Keratinocyte (primary cell): ENCODE measurements at places on chromosomes 7 and 10.
A peak's percentile ranks its signal among the peaks of the same experiment; 100 is the strongest.

DNA sequence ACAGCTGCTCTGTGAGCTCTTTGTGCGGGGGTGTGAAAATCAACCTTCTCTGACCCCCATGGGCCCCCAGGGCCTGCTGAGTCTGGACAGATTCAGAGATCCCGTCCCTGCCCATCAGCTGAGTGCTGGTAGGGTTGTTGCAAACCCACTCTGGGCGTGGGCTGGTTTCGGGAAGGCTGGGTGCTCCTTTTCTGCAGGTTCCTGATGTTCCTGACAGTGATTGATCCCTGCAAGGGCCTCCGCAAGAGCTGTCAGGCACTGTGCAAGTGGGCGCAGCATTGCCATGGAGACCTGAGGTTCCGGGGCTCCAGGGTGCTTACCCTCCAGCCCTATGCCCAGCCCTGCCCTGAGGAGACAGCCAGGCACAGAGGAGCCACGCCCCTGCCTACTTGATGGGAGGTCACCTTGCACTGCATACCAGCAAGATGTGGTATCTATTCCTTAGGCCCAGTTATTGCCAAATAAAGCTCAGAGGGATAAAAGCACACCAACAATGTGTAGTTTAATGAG, 44.3 kb upstream of the INPP5A start:
- DNase-seq: no peak

DNA sequence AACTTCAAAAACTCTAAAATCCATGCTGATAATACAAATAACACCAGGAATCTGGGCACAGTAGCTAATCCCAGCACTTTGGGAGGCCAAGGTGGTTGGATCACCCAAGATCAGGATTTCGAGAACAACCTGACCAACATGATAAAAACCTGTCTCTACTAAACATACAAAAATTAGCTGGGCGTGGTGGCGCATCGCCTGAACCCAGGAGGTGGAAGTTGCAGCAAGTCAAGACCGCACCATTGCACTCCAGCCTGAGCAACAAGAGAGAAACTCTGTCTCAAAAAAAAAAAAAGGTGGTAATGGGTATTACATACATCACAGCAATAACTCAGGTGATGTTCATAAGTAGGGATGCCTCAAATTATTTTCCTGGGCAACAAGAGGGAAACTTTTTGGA, 315.0 kb upstream of the MEOX2 start:
- DNase-seq: no peak

- no peak for DNase-seq
These were observed 105.3 kb downstream of the OAT start for GRCh38 chr10:124313374-124313773.

DNA sequence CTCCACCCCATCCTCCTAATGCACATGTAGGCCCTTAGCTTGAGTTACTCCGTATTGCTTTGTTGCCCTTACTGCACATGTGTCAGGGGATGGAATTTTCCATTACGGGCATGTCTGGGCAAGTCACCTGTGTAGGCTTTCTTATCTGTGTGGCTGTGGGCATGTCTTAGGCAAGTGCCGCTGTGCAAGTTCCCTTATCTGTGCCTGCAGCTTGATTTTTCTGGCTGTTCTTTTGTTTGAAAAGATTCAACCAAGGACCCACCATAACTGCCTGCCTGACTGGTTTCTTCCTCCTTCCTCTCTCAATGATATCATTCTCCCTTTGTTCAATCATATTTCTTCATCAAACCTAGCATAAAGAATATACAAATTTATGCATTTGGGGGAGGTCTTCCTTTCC, 88.5 kb downstream of the AKR1D1 start:
- DNase-seq: no peak

DNA sequence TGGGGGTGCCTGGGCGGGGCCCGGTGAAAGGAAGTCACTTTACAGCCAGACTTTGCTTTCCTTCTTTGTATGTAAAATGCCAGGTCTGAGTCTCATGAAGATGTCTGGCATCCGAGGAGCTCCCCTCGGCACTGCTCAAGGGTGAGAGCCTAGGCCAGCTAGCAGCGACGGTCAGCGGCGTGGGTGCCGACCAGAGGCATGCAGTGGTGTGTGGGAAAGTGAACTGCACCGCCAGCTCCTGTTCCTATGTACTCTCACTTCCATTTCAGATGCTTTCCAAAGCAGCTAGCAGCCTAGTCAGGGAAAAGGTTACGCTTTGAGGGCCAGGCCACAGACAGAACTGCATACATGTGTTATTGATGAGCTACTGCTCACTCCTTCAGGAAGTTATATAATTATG, 172.8 kb downstream of the ZMYND11 start:
- no peak for DNase-seq

DNA sequence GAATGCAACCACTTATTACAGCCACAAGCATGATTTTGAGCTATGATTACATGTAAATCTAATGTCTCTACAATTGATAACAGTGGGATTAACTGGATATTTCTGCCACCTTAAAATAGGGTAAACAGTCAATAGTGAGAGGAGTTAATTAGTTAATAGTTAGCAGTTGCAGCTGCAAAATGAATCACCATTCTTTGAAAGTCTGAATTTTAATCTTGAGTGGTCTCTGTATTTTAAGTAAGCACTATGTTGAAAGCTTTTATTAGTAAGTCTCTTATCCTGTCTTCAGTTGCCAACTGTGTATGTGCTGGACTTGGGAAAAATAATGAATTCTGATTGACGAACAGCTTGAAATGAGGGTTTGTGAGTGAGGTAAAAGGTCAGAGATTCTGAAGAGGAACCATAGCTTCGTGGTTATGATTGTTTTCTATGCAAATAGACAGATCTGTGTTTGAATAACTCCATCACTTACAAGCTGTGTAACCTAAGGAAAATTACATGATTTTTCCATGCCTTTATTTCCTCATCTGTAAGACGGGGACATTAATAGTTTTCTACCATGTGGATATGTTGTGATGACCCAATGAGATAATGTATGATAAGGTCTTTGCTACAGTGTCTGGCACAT, 75.2 kb downstream of the RNLS start:
- DNase-seq: no peak

GRCh38 chr7:135193615-135194081, 17.7 kb downstream of the WDR91 start:
- no peak for DNase-seq

- DNase-seq: peak; percentile 71
These were observed 13.2 kb upstream of the NMT2 start for GRCh38 chr10:15181576-15182156.

- DNase-seq: peak; percentile 80
These were observed 137.7 kb downstream of the DKK1 start for GRCh38 chr10:52451817-52452216.

- peak; percentile 41 for DNase-seq
These were observed 23.5 kb downstream of the SGCE start for GRCh38 chr7:94632338-94633013.

DNA sequence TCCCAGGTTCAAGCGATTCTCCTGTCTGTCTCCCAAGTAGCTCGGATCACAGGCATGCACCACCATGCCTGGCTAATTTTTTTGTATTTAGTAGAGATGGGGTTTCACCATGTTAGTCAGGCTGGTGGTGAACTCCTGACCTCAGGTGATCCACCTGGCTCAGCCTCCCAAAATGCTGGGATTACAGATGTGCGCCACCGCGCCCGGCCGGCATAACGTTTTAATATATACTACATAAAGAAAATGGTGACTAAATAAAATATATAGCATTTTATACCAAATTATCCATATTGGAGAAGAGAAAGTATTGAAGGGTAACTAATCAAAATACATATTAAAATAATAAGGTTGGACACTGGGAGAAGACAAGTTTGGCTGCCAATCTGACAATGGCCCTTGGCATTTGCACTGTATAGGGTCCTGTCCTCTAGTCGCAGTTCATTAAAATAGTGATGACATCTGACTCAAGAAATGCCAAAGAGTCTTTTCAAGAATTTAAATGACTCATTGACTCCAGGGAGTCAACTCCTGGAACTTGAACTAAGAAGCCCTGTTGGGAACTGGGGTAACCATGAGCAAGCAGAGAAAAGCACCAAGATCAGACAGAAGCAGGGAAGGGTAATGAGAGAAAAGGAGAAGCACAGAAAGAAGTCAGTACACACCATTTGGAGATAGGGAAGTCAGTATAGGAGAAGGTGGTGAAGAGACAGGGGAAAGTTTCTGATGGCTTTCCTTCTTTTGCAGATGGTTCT, 91.1 kb downstream of the CH25H start:
- peak; percentile 38 for DNase-seq

DNA sequence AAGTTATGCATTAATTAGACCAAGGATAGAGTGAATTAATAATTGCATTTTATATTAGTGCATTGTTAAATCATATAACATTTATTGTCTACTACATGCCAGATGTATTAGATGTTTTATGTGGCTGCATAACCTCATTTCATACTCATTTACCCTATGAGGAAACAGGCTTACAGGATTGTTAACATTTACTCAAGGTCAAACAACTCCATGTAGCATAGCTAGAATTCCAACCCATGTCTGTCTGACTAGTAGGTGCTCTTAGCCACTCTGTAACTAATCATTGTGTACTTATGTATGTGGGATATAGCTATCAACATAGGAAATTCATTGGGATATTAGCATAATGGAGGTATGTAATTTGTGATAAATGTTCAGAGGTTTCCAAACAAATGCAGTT, 46.3 kb downstream of the PHYHIPL start:
- DNase-seq: no peak

GRCh38 chr7:141649137-141649864, 52.7 kb downstream of the DENND11 start:
- no peak for DNase-seq

DNA sequence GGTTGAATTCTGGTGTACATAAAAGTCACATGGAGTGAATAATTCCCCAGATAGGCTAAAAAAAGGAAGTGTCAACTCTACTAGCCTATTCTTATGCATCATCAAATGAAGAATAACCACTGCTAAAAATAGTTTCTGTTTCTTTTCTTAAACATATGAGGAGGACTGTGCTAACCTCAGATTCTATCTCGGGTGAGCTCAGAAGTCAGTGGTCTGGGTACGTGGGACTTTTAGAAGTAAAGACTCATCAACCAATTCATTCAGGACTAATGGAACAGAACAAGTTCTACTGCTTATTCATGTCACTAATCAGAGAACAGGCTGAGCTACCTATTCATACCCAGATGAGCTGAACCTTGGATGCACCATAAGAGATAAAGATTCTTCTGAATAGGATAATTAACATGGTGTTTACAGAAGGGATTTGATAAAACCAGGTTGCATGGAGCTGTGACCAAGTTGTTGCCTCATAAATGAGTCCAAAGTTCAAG, 9.5 kb upstream of the ASAH2 start:
- no peak for DNase-seq

DNA sequence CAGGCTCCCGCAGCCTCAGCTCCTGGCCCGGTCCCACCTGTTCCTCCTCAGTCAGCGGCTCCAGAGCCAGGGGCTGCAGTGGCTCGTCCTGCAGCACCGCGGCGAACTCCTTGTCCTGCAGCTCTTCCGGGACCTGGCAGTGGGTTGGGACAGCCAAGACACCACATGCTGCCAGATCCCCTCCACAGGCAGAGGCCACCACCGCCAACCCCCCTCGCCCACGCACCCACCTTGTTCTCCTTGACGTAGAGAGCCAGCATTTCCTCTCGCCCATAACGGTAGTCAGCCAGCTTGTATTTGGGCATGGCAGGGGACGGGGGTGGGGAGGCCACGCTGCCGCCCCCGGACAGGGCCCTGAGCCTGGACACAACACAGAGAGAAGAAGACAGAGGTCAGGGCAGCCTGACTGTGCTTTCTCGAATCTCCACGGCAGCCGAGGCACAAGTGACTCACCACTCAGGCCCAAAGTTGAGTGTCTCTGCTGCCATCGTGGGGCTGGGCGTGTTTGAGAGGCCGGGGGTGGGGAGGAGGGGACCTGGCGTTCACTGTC, 6.2 kb downstream of the GIGYF1 start:
- DNase-seq: no peak

GRCh38 chr10:7412928-7413282, 2.1 kb upstream of the SFMBT2 start:
- no peak for DNase-seq

DNA sequence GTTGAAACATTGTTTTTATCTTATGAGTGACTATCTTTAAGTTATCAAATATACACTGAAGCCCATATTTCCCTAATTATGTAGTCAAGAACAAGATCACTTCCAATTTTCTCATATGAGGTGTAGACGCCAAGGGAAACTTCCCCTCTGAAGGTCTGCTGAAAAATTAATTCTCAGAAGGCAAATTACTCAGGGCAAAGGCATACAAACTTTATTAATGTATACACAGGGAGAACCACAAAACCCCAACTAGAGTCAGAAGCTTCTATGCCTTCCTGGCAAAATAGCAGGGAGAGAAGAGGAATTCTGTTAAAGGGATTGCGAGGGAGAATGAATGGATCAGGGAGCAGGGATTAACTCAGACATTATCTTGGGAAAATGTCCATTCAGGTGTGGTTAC, 83.4 kb downstream of the DOCK4 start:
- no peak for DNase-seq

DNA sequence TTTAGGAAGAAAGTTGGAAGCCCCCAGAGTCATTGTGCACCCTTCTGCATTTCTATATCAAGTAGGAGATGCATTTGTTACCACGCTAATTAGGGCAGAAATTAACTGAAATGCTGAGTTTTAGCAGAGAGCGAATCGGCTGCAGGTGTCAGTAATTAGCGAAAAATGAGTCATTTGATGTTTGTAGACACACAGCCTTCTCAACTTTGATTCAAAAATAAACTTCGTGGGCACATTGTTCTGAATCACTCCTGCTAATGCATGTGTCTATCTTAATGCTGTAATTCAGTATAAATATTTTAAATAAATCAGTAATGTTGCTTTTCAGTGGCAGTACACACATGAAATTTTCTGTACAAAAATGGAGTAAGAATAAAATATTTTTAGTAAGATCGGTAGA, 109.5 kb upstream of the CARD11 start:
- DNase-seq: no peak

GRCh38 chr10:99537086-99537988, 4.6 kb downstream of the NKX2-3 start:
- DNase-seq: no peak

- DNase-seq: no peak
These were observed 915 bp upstream of the CALHM1 start for GRCh38 chr10:103459615-103460014.

- no peak for DNase-seq
These were observed 86.4 kb upstream of the SEMA3C start for GRCh38 chr7:81005254-81005653.

DNA sequence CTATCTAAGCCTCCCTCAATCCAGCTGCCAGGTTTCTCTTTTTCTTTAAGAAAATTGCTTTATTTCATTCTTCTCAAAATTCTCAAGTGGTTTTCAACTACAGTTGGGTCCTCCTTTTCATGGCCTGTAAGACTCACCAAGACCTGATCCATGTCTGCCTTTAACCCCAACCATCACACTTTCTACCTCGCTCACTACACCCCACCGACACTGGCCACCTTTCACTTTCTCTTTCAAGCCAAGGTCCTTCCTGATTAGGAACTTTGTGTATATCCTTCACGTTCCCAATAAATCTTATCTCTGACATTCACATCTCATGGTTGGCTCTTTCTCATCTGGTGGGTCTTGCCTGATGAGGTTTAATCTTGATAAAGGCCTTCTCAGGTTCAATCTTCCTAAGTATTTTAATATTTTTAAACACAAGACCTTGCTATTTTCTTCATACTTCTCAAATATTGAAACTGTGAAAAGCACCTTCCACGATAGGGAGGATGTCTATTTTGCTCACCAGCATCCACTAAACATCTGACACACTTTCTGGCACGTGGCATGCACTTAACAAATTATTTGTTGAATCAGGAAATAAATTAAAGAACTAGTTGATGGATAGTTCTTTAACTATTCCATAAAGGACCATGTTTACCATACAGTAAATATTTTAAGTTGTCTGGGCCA, 624.8 kb downstream of the GRID1 start:
- DNase-seq: no peak

GRCh38 chr10:66337211-66337610, 588.6 kb upstream of the LRRTM3 start:
- no peak for DNase-seq
